ENCODE measurements at places on chromosomes 6 and 20.

DNA sequence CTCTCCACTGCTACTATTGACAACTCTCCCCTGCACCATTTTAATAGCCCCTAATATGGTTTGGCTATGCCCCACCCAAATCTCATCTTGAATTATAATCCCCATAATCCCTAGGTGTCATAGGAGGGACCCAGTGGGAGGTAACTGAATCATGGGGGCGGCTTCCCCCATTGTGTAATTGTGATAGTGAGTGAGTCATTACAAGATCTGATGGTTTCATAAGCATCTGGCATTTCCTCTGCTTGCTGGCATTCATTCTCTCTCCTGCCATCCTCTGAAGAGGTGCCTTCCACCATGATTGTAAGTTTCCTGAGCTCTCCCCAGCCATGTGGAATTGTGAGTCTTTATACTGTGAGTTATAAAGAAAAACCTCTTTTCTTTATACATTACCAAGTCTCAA, 74.1 kb upstream of the TCF21 start:
- DNase-seq, result no peak

GRCh38 chr6:110295451-110296165, 62.5 kb downstream of the METTL24 start:
- DNase-seq, result no peak

- no peak for DNase-seq
Measured at GRCh38 chr20:33667245-33667675, 517 bp downstream of the ACTL10 start.

GRCh38 chr6:29941916-29942274, 437 bp upstream of the HLA-A start:
- DNase-seq, result no peak

DNA sequence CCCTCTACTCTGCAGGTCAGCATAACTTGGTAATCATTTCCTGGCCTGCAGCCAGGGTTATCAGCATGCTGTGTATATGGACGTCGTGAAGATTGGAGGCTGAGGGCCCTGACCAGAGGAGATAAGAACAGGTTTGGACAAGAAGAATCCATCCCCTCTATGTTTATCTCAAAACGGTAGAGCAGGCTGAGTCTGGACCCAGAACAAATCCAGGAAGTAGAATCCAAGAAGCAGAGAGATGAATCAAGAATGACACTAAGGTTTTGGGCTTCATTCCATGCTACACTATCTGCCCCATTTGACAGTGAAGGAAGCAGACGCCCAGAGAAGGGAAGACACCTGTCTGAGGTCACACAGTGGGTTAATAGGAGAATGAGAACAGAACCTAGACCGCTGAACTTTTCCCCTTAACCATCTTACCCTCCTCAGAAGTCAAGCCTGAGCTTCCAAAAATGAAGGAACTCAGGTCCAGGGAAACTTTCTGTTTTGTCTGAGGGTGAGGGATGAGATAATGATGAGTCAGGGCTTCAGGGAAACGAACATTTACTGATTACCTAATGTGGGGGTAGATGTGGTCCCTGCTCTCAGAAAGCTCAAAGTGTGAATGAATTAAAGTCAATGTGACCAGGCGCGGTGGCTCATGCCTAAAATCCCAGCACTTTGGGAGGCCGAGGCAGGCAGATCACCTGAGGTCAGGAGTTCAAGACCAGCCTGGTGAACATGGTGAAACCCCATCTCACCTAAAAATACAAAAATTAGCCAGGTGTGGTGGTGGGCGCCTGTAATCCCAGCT, 9.4 kb upstream of the COMMD7 start:
- no peak for DNase-seq

DNA sequence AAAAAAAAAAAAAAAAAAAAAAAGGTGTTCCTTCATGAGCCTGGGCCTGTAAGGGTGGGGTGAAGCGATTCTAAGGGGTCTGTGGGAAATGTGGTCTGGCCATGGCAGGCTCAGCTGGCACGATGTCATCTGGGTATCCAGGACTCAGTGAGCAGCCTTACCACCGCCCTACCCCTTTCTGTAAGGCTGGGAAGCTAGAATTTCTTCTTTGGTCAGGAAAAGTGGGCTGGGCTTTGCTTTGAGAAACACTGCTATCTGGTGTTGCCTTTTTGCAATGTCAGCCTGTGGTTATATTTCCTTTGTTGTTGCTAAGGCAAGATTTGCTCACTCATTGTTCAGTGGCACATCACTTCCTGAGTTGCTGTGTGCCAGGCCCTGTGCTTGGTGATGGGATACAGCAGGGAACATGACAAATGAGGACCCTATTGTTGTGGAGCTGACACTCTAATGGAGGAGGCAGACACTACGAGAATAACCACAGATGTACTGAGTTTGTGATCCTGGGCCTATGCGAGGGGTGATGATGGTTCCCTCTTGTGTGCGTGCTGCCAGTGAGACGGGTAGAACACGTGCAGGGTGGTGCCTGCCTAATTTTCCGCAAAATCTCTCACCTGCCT, 45.9 kb upstream of the ZNFX1 start:
- DNase-seq, result no peak

DNA sequence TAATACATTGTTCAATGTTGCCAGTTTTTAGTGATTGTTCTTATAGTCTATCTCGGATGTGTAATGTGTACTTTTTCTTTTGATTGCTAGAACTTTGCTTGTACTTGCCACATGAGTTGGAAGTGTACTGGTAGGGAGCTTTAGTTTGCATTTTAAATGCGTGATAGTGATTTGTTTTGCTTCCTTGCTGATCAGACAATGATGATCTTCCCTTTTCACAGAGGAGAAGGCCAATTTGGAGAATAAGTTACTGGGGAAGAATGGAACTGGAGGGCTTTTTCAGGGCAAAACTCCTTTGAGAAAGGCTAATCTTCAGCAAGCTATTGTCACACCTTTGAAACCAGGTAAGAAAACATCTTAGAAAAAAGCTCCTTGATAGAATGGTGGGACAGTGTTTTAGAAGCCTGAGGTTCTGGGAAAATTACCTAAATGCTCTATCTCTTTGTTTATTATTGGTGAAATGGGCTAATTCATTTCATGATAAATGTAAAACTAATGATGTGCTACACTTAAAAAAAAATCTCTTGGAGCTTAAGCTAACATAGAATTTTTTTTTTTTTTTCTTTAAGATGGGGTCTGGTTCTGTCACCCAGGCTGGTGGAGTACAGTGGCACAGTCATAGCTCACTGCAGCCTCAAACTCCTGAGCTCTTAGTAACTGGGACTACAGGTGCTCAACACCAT, 20.9 kb downstream of the TPX2 start:
- DNase-seq, result no peak

DNA sequence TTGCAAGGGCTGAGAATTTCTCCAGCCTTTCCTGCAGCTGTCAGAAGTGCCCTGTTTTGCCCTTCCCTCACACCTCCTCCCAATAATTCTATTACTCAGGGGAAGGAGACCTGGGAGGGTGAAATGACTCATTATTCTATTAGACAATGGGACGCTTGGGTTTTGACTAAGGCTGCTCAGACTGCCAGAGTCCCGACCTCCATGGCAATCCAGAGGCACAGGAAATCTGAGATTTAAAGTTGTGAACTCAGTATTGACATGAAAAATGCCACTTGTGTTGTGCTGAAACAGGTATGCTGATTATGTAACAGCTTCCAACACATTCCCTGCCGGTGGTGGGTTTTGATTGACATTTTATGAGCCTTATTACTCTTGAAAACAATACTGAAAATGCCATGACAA, 625.9 kb upstream of the FLRT3 start:
- DNase-seq, result no peak

DNA sequence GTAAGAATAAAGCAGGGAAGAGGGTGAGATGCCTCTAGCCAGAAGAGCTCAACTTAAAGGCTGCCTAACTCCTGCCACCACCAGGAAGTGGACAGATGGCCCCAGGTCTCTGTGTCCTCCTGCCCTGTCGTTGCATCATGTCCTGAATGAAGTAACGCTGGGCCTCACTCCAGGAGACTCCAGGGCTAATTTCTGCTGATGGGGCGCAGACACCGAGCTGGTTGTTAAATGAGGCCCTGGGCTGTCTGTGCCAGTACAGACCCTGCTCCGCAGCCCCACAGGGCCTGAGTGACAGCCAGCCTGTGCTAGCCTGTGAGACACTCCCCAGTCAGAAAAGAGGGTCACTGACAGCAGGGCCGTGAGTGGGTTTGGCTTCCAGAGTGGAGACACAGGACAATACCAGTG, 6.5 kb downstream of the IP6K3 start:
- no peak for DNase-seq

- DNase-seq, result no peak
Measured at GRCh38 chr6:130152908-130153510, 69.7 kb downstream of the SAMD3 start.

DNA sequence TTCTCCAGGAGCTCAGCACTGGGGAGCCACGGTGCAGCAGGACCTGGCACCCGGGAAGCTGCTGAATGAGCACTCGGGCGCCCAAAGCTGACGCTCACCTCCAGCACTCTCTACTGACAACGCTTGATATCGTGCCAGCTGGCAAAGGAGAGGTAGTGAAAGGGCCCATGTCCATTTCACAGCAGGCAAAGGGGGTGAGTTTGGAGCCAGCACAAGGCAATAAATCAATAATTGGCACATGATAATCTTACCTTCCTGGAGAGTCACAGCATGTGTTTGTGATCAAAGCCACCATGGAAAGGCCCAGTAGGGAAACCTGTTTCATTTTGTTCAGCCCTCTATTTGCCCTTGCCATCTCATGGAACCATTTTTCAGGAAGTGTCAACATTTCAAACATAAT, 23.3 kb upstream of the SMIM26 start:
- DNase-seq, result no peak

GRCh38 chr6:89298680-89299465, 16.2 kb downstream of the GABRR2 start:
- DNase-seq, result no peak

DNA sequence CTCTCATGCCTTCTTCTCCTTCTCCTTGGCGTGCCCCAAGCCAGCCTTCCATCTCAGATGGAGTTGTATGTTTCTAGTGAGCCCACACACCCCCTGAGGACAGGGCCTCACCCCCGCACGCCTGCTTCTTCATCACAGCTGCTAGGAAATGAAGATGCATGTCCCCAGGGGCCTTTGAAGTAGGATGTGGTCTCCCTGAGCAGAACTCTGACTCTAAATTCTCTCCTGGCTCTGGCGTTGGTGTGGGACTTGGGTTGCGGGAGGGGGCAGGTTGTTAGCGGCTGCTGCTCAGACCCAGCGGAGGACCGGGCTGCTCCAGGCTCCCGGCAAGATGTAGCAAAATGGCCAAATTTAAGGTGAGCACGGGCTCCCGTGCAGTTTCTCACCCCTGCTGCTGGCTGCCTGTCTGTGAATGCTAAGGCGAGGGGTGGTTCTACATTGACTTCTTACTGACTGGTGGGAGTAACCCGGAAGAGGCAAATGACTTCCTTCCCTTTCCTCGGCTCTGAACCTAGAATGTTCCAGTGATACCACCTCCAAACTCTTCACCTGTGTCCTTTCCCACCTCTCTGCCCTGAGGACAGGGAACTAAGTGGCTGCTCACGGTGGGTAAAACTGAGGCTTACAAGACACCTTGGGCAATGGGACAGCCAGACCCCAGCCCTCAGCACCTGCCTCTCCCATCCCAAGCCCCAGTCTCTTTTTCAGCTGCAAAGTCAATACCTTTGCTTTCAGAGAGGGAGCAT, 8.8 kb downstream of the SYNJ2 start:
- DNase-seq, result no peak

- DNase-seq, result no peak
Measured at GRCh38 chr6:11522812-11523605, 14.5 kb upstream of the TMEM170B start.

DNA sequence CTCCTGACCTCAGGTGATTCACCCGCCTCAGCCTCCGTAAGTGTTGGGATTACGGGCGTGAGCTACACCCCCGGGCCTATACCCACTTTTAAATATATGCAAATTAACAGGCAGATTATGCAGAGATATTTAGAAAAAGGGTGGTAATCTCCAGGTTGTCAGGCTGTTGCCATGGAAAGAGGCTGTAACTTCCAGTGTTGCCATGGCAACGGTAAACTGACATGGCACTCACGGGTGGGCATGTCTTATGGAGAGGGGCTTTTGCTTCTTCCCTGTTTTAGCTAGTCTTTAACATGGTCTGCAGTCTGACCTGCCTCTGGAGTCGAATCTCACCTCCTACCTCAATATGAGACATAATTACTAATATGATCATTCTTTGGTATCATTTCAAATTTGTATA, 44.9 kb downstream of the ZNF334 start:
- no peak for DNase-seq

DNA sequence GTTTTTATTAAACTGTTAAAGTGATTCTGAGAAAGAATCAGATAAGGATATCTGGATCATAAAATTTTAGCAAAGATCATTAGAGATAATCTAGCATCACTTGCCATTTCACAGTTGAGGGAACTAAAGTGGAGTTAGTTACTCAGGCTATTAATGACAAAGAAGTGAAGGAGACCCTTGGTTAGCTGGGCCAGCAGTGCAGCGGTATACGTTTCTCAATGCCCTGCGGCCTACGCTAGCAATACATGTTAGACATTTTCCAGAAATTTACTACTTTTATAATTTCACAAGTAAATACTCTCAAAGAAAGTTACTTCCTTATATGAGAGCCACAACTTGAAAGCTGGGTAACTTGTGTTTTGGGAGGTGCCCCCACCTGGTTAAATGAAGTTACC, 28.5 kb downstream of the NEDD9 start:
- DNase-seq, result no peak

GRCh38 chr20:11219192-11219591, 545.4 kb upstream of the JAG1 start:
- DNase-seq, result no peak

GRCh38 chr6:118748311-118749062, 97.1 kb upstream of the CEP85L start:
- no peak for DNase-seq

- no peak for DNase-seq
Measured at GRCh38 chr6:134535831-134536230, 217.9 kb upstream of the SGK1 start.

DNA sequence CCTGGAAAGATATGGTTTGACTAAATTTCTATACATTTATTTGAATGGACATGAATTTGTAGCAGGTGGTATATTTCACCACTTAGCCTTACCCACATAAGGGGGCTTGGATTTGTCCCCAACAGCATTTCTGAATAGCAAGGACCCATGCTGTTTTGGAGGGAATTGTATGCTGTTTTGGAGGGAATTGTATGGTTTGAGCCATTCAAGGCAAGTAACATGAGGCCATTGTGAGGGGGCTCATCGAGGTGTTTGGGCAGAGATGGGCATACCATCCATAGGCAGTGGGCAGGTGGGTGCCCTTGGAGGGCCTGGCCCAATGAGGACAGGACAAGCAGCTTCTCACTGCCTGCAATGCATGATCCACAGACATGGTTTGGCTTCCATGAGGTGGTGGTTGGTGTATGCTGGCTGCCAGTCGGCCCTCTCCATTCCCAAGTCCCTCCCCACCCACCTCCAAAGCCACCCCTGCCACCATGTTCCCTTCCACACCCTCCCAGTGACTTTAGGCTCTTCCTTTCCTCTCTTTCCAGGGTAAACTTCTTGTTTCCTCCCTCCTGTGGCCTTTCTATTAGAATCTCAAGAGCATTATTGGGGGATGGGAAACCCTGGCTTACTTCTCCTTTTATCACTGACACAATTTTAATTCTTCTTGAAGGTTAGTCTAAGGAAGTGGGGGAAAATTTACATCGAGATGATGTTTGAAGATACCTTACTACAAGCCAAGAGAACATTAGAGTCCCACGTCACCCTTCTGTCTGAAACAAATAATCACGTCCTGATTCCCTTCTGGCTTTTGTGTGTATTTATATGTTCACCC, 13.2 kb upstream of the PXDC1 start:
- no peak for DNase-seq

Data from stimulated activated CD8-positive, alpha-beta memory T cell treated with anti-CD3 and anti-CD28 coated beads, Interleukin-4, amount 100 ng/mL, for 4 hours (primary cell).